ENCODE measurements at places on chromosomes 6 and 20.

DNA sequence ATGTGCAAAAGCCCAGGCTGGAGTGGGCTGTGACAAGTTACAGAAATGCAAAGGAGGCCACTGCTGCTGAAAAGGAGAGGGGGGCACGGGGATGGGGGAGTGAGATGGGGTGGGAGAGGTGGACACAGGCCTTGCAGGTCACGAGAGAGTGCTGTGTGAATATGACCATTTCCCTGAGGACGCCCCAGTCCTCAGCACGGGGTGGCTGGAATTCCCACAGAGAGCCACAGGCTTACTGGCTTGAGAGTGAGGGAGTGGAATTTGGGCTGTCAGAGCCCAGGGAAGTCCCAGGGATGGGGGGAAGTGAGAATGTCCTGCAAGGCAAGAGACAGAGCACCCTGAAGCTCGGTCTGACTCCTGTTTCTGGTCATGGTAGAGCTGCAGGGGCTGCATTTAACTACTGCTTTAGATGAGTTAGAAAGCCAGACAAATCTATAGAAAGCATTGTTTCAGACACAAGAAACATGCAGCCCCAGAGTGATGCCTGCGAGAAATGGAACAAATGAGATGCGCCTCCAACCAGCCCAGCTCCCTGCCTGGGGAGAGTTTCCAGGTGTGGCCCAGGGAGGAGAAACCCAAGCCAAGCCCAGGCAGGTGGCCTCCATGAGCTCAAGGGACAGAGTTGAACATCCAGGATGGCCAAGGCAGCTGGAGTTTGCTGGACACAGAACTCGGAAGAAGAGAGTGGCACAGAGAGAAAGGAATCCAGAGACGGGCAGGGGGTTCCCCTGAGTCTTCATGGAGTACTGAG, 30.5 kb downstream of the NPEPL1 start:
- no peak for DNase-seq

- no peak for DNase-seq
Measured at GRCh38 chr6:25061289-25061936, 125.7 kb upstream of the RIPOR2 start.

- DNase-seq: no peak
Measured at GRCh38 chr20:9036593-9036992, 32.3 kb upstream of the PLCB4 start.

DNA sequence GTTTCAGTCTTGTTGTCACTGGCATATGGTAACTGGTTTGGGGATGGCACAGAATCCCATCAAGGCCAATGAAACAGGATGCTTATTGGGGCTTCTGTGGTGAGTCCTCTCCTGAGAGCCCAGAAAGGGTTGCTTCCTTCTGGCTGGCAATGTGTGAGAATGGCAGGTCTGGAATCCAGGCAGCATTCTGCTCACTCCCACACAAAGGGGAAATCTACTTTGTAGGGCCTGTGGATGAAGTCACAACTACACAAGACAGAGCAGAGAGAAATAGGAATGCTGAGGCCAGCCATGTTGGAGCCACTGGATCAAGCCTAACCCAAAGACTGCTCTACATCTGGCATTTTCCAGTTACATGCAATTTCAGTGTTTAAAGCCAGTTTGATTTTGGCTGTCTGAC, 15.7 kb downstream of the PLAGL2 start:
- no peak for DNase-seq

DNA sequence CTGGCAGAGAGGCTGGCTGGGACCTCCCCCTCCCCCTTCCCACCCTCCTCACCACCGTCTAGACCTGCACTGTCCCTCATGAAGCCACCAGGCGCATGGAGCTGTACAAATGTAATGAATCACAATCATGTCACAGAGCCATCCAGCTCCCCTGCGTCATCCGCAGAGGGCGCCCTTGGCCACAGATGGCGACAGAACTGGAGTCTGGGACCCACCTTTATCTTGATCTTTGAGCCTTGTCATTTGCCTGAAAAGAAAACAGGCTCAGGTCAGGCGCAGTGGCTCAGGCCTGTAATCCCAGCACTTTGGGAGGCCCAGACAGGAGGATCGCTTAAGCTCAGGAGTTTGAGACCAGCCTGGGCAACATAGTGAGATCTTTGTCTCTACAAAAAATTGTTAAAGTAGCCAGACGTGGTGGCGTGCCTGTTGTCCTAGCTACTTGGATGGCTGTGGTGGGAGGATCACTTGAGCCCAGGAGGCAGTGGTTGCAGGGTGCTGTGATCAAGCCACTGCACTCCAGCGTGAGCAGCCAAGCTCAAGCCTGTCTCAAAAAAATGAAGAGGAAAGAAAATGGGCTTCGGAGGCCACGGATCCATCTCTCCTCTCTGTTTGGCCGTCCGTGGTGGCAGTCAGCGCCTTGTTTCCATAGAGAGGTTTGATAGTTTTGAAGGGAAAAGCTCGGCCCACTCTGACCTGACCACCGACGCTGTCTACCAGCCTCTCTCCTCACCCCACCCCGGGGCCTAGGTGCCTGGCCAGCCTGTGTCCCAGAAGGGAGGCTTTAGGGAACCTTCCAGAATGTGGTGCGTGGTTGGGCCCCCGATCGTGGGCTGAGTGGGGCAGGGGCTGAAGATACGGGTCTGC, 6.2 kb downstream of the COL9A3 start:
- DNase-seq: peak; percentile 86

DNA sequence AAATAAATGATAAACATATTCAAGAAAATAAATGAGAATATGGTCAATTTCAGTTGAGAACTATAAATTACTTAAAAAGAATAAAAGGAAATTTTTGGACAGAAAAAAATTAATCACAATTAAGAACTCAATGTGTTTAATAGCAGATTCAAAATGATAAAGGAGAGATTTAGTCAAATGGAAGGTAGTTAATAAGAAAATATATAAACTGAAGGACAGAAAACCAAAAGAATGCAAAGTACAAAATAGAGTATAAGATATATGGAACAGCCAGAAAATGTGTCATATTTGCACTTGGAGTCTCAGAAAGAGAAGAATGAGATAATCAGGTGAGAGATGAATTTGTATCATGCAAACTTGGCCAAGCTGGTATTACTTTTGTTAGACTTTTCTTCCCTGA, 201.8 kb upstream of the ARID1B start:
- DNase-seq: no peak

GRCh38 chr6:155807243-155807642, 351.6 kb upstream of the NOX3 start:
- no peak for DNase-seq

- DNase-seq: no peak
Measured at GRCh38 chr20:45268531-45268930, 14.2 kb upstream of the SLPI start.

DNA sequence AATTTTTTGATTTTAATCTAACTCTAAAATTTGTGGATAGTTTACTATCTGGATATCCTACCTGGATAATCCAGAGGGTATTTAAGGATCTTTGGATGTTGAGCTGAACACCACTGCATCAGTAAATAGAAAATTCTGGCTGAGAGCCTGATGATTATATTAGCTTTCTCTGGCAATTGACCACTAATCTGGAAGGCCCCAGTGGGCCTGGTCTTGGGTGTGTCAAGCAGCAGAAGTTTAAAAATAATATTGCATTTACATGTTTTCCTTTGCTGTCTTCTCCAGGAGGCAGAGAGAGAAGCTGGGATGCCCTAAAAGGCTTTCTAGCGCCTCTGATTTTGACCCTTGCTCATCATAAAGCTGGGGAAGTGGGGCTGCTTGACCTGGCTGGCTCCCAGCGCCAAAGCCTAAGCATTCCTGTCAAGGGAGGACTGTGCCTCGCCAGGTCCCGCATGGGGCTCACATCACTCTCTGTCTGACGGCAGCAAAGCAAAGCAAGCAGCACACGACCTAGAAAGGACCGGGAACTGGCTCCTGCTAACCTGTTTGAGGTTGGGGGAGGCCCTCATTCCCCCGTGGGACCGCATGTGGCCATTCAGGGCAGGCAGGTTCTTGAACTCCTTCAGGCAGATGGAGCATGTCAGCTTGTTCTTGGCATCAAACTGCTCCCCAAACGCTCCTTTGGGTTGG, 46.6 kb upstream of the MRPS10 start:
- no peak for DNase-seq

GRCh38 chr6:1895721-1896120, 286.0 kb downstream of the FOXC1 start:
- DNase-seq: no peak

- no peak for DNase-seq
Measured at GRCh38 chr6:3997177-3997770, 81.7 kb downstream of the FAM217A start.

DNA sequence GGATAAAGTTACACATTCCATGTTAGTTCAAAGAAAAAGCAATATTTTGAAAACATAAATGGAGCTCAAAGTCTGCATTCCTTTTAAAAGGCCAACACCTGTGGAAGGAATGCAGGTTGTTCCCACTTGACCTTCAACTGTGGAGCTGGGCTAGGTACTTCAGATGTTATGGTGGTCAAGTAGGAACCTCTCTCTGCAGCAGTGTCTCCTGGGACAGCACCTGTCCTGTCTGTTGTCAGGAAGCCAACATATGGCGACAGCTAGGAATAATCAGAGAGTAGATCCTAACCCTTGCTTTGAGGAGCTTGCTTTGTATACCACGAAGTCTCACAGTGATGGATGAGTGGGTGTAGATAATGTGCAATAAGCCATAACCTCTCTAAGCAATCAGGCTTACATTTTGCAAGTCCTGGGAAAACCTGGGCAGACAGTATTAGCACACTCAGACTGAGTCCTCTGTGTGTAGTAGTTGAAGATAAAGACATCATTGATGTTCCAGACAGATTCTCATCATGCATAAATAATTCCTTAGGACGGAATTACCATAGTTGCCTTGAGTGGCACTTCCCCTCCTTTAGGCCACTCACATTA, 347.5 kb downstream of the PRL start:
- no peak for DNase-seq

GRCh38 chr6:149230712-149231460, 86.6 kb upstream of the TAB2 start:
- no peak for DNase-seq

DNA sequence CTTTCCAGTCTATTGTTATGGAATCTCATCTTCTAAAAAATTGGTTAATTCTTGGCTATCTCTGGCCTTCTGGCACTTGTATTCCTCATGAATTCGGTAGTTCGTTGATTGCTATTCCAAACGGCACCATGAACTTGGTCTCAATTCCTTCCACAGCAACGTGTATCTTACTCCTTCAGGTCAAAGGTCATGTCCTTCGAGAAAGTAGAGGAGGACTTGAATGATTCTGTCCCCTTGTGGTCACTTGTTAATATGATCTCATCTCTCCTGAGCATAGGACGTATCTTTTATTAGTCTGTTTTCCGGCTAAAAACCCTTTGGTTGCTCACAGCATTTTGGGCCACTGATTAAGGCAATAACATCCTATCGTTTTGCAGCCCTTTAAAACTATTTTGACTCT, 9.4 kb downstream of the TLDC2 start:
- DNase-seq: no peak

- peak; percentile 65 for DNase-seq
Measured at GRCh38 chr6:82251942-82252341, 4.4 kb upstream of the IBTK start.

- no peak for DNase-seq
Measured at GRCh38 chr6:119379809-119380208, 30.2 kb upstream of the MAN1A1 start.

GRCh38 chr6:68108233-68108835, 526.7 kb upstream of the ADGRB3 start:
- DNase-seq: no peak

DNA sequence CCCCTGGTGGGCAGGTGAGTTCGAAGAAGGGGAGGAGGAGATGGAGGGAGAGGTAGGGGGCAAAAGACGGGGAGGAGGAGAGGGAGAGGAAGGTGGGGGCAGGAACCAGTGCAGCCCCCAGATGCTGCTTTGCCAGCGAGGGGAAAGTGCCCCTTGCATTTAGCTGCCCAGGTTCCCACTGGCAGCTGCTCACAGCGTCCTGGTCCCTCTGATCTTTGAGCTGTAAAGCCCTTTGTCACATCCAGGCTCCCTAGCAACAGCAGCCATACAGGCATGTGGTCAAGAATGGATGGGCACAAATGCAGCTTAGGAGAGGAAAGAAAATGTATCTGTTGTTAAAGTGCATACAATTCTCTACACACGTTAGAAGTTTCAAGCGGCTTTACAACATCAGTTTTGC, 160.9 kb downstream of the CD83 start:
- DNase-seq: no peak

DNA sequence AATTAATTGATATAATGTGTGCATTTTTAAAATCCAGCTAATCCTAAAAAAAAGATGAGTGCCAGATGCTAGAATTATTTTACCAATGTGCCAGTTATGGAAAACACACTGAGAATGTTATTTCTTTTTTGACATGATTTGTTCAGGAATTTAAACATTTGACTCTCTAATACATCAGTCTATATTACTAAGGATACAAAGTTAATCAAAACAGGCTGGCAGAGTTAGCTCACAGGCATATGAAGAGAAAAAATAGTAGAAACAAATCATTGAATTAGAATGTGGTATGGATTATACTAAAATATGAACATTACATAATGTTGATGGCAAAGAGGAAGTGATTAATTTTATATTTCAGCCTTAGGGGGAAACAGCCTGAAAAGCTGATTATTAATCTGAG, 368.3 kb upstream of the GJE1 start:
- DNase-seq: no peak

- no peak for DNase-seq
Measured at GRCh38 chr6:19301980-19302379, 535.2 kb upstream of the ID4 start.

DNA sequence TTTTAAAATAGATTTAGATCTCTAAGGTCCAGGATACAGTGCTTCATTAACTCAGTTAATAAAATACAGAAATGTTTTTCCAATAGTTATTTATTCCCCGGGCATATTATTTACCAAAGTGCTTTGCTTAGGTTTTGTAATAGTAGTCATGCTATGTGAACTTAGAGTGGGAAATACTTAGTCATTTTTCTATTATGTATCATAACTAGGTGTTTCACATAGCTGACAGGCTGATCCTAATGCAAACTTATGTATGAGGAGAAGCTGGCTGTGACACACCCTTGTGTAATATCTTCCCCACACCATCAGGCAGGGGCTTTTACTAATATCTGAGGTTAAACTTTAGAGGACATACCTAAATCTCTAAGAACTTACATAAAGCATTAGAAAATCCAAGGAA, 277.7 kb upstream of the RIMS1 start:
- DNase-seq: no peak

DNA sequence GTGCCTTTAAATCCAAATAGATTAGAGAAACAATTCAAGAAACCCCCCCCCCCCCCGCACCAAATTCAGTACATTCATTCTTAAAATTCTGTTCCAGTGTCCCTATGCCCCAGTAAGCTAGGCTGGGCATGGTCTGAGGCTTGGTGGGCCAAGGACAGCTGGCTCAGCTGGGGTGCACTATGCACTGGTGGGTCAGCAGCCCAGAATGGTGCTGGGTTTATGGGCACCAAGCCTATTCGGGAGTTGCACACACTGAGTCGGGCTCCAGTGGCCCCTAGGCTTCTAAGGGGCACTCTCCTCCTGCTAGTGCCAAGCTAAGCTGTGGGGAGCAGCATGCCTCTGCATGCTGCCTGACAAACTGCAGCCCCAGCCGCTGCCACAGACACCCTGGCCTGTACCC, 20.1 kb upstream of the HLA-B start:
- DNase-seq: no peak

- no peak for DNase-seq
Measured at GRCh38 chr20:38999965-39000910, 38.1 kb downstream of the DHX35 start.

- no peak for DNase-seq
Measured at GRCh38 chr6:2485116-2485515, 239.7 kb upstream of the GMDS start.
